ENCODE measurements at places on chromosomes 4 and X.

DNA sequence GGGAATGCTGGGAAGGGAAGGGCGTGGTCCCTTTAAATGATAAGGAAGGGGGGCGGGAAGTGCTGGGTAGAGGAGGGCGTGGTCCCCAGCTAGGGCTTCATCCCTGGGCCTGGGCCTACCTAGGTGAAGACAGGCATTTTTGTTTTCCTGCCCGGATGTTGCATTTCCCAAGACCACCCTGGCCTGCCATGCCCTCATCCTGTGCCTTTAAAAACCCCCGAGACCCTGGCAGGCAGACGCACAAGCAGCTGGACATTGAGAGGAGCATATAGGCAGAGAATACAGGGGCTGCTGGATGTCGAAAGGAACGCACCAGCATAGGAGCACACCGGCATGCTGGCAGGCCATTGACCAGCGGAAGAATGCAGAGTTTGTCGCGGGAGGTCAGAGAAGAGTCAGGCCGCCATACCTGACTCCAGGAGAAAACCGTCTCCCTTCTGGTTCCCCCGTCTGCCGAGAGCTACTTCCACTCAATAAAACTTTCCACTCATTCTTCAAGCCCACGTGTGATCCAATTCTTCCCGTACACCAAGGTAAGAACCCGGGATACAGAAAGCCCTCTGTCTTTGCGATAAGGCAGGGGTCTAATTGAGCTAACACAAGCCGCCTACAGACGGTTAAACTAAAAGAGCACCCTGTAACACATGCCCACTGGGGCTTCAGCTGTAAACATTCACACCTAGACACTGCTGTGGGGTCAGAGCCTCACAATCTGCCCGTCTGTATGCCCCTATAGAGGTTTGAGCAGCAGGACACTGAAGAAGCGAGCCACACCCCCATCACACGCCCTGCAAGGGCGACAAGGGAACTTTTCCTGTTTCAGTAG, 2.9 kb upstream of the AGA start:
- DNase-seq, result no peak

- DNase-seq, result no peak
Observed at GRCh38 chr4:61662362-61662761, 462.2 kb downstream of the ADGRL3 start.

GRCh38 chr4:185708348-185708747, 103.6 kb downstream of the SORBS2 start:
- DNase-seq, result no peak

- DNase-seq, result peak; percentile 60
Observed at GRCh38 chrX:109952985-109953905, 49.7 kb upstream of the TMEM164 start.

- no peak for DNase-seq
Observed at GRCh38 chr4:113675731-113676697, 85.5 kb downstream of the CAMK2D start.

DNA sequence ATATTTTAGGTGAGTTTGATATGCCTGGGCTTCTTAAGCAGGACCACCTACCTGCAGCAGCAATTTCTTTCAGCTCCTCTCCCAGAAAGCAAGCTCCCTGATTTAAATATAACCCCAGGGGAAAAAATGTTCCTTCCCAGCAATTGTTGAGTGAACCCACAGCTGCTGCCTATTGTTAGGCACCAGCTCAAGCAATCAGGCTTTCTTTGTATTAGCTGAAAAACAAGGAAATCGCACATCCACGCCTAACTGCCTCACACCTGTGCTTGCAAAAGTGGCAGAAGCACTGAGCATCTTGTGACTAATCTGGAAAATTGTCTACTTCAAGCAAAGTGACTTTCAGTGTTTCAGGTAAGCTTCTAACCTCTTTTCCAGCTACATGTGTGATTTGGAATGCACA, 432.2 kb downstream of the SMARCA1 start:
- no peak for DNase-seq

DNA sequence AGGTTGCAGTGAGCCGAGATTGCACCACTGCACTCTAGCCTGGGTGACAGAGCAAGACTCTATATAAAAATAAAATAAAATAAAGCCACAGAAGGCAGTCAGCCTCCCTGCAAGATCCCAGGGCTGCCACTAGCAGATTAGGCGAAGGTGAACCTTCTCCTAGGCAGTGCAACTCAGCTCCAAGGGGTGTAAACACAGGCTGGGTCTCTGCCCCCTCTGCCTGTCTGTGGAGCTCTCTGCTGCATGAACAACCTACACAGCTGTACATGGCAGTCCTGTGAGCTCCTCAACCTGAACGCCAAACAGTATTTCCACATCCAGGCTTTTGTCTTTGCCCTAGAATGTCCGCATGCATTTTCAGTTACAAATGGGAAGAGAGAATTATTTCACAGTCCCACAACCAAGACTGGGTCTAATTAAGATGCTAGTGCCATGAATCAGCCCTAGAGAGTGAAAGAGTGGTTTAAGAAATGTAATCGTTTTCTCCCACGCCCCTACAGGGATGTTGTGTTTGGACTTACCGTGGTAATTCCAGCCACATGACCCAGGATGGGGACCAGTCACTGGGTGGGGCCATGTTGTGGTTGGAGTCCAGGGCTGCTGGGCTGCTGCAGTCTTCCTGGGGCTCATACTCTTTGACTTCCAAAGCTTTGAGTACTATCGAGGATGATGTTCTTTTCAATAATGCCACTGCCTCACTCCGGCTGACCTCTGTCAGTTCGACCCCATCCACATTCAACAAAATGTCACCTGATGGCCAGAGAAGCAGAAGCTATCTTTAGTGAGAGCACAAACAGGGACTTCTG, 99.0 kb downstream of the FIP1L1 start:
- no peak for DNase-seq

GRCh38 chr4:151324752-151325110, 674 bp downstream of the SH3D19 start:
- DNase-seq, result no peak

GRCh38 chr4:83340692-83341343, 6.2 kb upstream of the HPSE start:
- DNase-seq, result peak; percentile 74

DNA sequence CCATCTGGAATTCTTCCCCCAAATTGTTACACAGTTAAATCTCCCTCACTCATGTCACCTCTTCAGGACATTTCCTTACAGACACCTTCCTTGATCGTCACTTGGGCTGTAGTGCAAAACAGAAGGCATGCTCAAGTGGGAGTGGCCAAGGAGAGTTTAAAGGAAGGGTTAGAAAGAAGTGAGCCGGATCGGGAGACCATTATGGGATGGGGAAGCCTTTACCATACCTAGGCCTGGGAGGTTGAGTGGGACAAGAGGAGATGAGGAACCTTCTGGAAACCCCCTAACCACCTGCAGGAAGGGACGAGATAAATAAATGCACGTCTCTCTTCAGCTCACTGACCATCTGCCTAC, 102.7 kb downstream of the UCHL1 start:
- no peak for DNase-seq

DNA sequence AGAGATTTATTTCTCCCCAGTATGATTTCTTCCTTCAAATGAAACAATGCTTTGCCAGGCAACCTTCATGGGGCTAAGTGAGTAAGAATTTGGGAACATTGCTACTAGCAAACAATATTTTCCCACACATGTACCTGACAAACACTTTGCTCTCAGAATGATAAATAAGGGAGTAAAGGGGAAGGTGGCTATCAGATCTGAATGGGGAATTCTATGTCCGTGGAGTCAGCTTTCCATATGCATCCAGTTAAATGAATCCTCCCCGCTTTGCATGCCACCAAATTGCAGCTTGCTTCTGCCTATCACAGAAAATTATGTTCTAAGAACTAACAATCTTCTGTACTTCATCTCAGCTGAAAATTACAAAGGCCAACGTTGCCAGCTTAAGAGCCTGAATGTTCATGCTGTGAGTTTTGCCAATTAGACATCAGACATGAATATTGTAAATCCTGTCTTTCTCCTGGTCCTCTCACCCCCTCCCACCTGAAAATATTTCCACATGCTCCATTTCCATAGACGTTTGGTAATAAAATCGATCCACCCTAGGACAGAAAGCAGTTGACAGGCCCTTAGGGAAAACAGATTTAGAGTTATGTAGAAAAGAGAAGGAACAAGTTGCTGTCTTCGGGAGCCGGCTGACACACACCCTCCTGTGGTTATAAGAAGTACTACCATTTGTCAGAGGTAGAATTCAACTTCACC, 6.3 kb downstream of the MEPE start:
- DNase-seq, result peak; percentile 57

GRCh38 chrX:110852180-110852579, 56.6 kb upstream of the CHRDL1 start:
- DNase-seq, result peak; percentile 64

GRCh38 chr4:19531906-19532848, 719.5 kb upstream of the SLIT2 start:
- DNase-seq, result no peak

- no peak for DNase-seq
Observed at GRCh38 chr4:11602606-11603340, 174.1 kb upstream of the HS3ST1 start.

- no peak for DNase-seq
Observed at GRCh38 chrX:126338916-126339315, 172.8 kb upstream of the DCAF12L2 start.

GRCh38 chrX:70592091-70592490, 147.5 kb downstream of the DLG3 start:
- DNase-seq, result no peak

DNA sequence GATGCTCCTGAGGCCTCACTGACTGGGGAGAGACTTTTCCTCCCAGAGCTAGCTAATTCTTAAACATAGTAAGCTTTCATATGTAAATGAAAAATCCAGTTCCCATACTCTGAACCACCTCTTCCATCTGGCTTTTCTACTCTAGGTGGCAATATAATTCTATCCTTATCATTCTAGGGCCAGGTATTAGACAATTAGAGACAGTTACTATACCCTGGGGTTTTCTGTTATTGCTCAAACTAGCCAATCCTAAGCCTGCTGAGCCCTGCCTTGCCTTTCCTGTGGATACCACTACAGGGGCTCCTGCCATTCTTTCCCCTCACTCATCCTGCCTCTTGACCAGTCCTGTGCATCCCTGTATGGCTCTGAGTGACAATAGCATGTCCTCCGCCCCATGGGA, 552.0 kb downstream of the STIM2 start:
- no peak for DNase-seq

- no peak for DNase-seq
Observed at GRCh38 chr4:5759236-5760075, 48.5 kb downstream of the EVC start.

GRCh38 chr4:5933116-5933515, 40.2 kb upstream of the CRMP1 start:
- no peak for DNase-seq

GRCh38 chr4:98232202-98232601, 29.0 kb upstream of the RAP1GDS1 start:
- DNase-seq, result peak; percentile 91

DNA sequence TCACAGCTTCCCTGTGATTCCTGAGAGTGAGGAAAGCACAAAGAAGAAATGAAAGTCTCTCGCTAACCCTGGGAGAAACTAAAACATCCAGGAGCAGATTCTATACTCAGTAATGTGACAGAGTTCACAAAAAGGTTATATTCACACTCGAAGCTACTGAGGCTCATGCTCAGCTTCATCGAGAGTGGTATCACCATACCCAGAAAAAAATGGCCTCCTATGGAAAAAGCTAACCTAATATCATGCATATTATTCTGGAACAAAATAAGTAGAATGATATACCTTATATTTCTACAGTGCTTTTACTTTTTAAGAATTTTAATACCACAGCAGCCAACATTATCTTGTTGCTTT, 13.5 kb upstream of the CDKN2AIP start:
- DNase-seq, result no peak

GRCh38 chrX:9462456-9462855, 2.4 kb upstream of the TBL1X start:
- no peak for DNase-seq

DNA sequence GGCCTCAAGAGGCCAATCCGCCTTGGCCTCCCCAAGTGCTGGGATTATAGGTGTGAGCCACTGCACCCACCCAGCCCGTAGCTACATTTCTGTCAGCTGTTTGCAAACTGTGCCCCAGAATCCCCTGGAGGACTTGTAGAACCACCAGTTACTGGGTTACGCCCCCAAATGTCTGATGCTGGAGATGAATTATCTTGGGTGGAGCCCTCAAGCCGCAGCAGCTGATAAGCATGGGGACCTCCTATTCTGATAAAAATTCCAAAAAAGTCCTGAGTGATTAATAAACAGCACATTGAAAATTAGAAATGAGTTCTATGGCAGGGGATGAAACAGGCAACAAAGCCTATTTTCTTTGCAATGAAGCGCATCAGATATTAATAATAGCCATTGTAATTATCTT, 105.0 kb downstream of the PTTG2 start:
- no peak for DNase-seq

DNA sequence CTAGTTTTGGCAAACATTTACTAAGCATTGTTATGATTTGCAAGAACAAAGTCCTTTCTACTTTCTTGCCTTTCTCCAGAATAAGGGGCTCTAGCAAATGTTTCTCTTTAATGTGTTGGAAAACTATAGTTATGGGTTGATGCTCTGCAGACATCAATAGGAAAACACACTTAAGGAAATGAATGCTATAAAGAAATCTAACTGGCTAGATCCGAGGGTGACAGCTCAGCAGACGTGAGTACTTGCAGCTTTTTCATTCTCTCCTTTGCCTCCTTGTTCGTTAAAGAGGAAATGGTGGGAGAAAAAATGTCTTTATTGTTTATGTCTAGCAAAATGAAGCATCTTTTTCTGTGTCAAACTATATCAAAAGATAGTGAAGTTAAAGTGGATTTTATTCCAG, 6.3 kb downstream of the GUCY1B1 start:
- no peak for DNase-seq

DNA sequence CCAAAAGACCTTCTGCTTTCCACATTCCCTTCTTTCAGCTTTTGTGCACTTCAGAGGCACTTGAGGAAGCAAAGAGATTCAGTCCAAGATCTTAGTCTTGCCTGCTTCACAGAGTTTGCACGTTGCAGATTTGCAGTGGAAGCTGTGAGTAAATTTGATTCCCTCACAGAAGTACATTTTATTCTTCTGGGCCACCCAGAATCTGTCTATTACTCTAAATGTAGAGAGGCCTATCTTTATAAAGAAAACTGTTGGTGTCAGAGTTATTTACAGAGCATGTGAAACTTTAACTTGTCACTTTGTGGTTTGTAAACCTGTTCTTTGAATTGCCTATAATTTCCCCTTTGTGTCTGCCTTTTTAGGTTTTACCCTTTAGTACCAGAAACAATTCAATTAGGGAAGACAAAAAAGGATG, 15.5 kb downstream of the SPRY1 start:
- peak; percentile 24 for DNase-seq

- DNase-seq, result peak; percentile 33
Observed at GRCh38 chr4:48681856-48682255, 98.2 kb downstream of the FRYL start.

GRCh38 chr4:150447356-150447755, 134.6 kb upstream of the MAB21L2 start:
- DNase-seq, result no peak

Data from KBM-7 (cell line).